Activated T-cell treated with anti-CD3 and anti-CD28 coated beads for 1 hour (primary cell): ENCODE measurements at places on chromosomes 6 and 20.

DNA sequence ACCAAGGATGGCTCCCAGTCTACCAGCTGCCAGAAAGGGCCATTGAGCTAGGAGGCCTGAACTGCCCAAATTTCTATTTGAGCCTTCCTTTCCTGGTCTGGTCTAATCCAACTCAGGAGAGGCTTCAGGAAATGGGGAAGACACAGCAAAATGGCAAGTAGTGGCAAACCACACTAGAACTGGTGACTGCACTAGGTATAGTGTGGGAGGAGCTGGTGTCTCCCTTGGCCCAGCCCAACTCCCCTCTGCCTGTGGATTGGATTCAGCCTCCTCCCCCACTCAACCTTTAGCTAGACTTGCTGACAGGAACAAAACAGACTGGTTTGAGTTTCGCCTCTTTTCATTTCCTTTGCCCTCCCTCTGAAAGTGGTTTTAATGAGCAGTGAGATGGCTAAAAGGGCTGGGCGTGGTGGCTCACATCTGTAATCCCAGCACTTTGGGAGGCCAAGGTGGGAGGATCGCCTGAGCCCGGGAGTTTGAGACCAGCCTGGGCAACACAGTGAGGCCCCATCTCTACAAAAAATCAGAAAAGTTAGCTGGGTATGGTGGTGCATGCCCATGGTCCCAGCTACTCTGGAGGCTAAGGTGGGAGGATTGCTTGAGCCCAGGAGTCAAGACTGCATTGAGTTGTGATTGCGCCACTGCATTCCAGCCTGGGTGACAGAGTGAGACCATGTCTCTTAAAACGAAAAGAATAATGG lies 17.5 kb downstream of the MRPS18A start:
- no peak for DNase-seq

DNA sequence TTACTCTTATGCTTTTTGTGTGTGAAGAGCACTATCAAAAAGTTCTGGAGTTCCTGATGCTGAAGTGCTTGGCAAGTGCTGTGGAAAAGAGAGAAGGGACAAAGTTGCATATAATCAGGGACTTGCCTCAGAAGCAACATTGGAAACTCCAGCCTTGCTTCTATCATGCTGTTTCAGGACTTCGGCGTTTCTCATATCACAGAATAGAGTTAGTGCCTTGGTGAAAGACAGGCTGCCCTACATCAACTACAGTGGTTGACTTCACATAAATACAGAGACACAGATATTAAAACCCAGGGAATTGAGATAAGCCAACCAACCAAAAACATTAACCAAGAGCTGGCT lies 36.2 kb upstream of the CDKAL1 start:
- DNase-seq, result no peak

GRCh38 chr6:27630727-27631608 lies 158.1 kb upstream of the ZNF184 start:
- DNase-seq, result no peak

DNA sequence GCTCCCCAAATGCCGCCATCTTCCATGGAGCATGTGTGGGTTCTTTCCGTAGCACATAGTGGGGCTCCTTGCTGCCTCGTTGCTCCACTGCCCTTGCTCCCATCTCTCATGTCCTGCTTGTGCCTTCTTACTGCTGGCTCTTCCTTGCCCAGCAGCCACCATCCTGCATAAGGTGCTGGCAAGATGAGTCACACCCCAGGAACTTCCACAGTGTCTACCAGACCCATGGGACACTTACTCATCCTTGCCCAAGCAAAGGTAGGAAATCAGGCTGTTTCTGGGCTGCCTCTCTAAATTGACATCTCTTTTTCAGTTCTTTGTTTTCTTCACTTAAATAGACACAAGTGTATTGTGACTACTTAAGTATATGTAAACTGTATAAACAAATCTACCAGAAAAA lies 39.4 kb upstream of the RGS17 start:
- no peak for DNase-seq

- DNase-seq, result no peak
Observed at GRCh38 chr6:145025488-145025887, 709.8 kb downstream of the EPM2A start.

DNA sequence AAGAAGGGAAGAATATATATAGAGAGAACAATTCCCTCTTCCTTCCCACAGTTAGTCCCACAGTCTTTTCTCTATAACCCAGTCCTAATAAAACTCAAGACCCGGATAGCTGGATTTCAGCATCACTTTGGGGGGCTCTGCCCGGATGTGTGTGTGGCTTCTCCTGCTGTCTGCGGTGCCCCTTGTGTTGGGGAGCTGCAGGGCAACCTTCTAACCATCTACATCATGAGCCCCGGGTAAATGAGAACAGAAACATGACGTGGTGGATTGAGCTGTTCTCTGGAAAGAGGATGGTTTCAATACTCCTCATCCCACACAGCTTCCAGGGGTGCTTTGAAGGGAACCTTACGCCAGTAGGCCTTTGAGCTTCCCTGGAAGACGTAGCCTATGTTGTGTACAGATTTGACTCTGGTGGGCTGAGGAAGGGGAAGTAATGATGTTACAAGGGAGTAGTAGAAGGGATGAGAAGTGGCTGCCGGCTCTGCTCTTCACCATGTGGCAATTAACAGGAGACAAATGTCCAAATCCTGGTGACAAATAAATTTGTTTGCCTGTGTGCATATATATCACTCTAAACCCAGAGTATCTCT lies 13.5 kb upstream of the PRDM1 start:
- no peak for DNase-seq

DNA sequence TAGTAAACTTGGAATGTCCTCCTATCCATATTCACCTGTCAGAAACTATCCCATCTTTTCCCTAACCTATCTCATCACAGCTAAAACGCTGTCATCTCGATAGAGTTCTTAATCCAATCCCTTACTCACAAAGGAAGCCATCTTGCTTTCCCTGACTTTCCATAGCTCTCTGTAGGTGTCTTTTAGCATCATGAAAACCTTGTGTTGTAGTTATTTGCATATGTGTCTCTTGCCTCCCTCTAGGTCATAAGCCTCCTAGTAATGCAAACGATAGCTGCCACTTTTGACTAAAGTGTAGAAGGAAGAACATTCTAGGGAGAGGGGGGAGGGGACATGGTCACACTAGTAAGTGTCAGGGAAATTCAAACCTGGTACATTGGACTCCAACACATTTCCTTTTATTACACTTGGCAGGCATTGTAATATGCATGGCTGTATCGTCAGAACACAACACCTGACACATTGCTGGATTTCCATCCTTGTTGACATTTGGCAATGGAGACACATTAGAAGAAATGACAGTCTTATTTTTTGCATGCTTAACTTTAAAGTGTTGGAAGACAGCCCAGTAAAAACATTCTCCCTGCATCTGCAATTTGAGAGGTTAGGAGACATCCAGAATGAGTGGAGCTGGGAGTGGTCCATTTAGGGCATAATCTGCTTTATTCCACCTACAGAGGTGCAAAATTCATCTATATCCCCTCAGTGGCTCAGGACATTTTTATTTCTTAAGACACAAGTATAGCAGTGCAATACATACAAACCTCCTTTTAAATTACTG lies 283.4 kb downstream of the HAO1 start:
- no peak for DNase-seq

DNA sequence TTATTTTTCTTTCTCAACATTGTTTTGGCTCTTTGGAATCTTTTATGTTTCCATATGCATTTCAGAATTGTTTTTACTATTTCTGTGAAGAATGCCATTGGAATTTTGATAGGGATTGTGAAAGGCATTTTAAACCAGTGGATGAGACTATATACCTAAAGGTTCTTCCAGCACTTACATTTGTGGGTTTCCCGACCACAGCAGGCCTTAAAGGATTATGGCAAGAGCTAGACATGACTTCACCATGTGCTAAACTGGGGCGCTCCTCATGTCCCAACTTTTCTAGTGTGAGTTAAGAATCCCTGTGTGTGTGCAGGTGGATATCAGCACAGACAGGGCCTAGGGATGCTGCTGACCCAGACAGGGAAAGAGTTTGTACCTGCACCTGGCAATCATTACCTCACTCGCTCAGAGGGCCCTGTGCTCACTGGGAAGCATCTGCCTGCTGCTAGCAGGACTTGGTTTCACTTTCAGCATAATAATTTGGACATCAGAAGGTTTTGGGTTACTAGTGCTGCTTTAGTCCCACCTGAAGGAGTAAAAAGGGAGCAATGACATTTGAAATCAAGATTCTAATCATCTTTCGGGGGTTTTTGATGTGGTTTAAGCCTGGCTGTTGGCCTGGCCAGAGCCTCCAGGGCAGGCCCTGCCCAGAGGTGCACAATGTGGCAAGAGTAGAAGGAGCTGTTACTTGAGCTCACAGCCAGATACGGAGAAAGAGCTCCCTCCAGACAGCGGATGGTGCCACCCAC lies 137.1 kb downstream of the CDC5L start:
- DNase-seq, result no peak

DNA sequence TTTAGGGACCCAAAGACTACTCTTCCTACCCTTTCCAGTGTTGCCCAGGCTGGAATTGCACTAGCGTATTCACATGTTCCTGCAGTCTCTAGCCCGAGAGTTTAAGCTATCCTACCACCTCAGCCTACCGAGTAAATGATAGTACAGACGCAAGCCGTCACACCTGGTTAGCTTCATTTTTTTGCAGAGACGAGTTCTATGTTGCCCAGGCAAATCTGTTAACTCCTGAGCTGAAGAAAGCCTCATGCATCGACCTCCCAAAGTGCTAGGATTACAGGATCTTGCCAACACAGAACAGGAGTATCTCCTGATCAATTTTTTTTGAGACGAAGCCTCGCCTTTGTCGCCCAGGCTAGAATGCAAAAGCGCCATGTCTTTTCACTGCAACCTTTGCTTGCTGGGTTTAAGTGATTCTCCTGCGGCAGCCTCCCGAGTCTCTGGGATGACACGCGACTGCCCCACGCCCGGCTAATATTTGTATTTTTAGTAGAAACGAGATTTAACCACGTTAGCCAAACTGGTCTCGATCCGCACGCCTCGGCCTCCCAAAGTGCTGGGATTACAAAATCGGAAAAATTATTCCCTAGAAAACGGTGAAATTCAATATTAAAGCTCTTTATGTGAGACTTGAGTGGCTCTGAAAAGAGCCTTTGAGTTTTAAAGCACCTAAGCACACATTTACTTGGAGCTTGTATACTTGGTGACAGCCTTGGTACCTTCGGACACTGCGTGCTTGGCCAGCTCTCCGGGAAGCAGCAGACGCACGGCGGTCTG lies 128.5 kb downstream of the HFE start:
- no peak for DNase-seq

GRCh38 chr20:31987744-31988143 lies 19.8 kb downstream of the XKR7 start:
- no peak for DNase-seq
